ENCODE measurements at places on chromosomes 1 and 21.

DNA sequence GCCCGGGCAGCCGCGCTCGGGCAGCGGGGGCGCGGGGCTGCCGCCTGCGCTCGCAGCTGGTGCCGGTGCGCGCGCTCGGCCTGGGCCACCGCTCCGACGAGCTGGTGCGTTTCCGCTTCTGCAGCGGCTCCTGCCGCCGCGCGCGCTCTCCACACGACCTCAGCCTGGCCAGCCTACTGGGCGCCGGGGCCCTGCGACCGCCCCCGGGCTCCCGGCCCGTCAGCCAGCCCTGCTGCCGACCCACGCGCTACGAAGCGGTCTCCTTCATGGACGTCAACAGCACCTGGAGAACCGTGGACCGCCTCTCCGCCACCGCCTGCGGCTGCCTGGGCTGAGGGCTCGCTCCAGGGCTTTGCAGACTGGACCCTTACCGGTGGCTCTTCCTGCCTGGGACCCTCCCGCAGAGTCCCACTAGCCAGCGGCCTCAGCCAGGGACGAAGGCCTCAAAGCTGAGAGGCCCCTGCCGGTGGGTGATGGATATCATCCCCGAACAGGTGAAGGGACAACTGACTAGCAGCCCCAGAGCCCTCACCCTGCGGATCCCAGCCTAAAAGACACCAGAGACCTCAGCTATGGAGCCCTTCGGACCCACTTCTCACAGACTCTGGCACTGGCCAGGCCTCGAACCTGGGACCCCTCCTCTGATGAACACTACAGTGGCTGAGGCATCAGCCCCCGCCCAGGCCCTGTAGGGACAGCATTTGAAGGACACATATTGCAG lies 3.0 kb downstream of the ARTN start:
- no peak for DNase-seq

GRCh38 chr1:93033029-93033428 lies 46.1 kb upstream of the MTF2 start:
- no peak for DNase-seq

- no peak for DNase-seq
Measured at GRCh38 chr1:183812686-183813569, 8.0 kb downstream of the RGL1 start.

- DNase-seq = no peak
Measured at GRCh38 chr1:115456441-115456961, 118.5 kb upstream of the NGF start.

DNA sequence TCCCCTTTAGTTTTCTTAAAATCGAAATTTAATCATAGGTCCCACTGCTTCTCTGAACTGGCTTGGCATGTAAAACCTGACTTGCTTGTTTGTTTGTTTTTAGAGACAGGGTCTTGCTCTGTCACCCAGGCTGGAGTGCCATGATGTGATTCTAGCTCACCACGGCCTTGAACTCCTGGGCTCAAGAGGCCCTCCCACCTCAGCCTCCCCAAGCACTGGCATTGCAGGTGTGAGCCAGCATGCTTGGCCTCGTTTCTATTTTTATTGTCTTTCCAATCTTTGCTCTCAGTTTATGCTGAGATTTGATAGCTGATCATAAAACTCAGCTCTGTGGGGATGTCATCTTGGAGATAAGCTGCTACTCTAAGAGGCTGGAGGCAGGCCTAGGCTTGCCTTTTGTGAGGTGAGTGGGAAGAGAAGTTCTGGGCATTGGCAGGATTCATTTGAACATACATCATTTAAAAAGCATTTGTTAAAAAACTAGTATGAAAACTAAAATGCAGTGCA lies 51.5 kb upstream of the GCLM start:
- DNase-seq = no peak

GRCh38 chr21:17461014-17461413 lies 51.8 kb upstream of the CXADR start:
- DNase-seq = no peak

GRCh38 chr1:22223176-22223575 lies 80.3 kb upstream of the WNT4 start:
- no peak for DNase-seq

Data from stimulated activated CD4-positive, alpha-beta T cell treated with anti-CD3 and anti-CD28 coated beads, Interleukin-2, amount 100 ng/mL, for 4 hours (primary cell).